ENCODE measurements at places on chromosomes 12 and 14.
A peak's percentile ranks its signal among the peaks of the same experiment; 100 is the strongest.

DNA sequence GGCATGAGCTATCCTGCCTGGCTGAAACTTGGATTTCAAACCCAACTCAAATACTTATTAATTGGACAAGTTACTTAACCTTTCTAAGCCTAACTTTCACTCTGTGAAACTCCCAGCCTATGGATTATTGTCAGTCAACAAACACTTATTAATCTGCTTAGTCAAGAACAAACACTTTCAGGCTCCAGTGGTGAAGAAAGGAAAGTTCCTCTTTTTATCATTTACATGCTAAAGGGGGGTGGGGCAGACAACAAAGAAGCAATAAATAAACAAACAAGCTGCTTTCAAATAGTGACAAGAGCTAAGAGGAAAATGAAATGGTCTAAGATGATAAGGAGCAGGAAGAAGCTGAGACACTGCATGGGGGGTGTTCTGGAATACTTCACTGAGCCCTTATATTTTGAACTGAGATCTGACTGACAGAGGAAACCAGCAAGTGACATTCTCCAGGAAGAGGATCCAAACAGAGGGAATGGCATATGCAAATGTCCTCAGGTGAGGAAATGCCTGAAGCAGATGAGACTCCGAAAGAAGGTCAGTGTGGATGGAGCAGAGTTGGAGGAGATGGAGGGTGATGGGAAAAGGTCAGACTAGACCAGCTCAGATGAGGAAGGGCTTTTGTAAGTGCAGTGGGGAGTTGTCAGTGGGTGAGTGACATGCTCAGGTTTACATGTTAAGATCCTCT, 259.6 kb downstream of the ITPR2 start:
- no peak overlapping the region for H3K4me3 ChIP-seq
- no peaks in the 10 kb centered on the region for H3K36me3 ChIP-seq
- no peak overlapping the region for H3K27ac ChIP-seq

DNA sequence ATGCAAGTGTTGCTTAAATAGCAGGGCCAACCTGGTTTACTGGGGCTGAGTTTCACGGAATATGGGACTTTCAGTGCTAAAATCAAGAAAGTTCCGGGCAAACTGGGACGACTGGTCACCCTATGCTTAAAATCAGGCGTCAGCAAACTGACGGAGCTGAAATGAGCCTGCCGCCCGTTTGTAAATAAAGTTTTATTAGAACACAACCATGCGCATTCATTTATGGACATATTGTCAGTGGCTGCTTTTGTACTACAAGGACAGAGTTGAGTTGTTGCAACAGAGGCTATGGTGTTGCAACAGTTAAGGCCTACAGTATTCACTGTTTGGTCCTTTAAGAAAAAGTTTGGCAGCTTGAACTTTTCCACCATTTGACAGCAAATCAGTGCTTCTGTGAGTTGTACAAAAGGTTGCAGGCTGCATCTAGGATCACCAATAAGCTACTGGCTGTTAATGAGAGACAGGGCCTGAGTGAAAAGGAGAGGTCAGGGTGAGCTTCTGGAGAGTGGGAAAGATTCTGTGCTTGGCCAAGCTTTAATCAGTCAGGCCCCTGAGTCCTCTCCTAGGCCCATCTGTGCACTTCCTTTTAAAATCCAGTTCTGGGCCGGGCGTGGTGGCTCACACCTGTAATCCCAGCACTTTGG, 13.3 kb downstream of the SELPLG start:
- DNase-seq = no peak
- H3K27ac ChIP-seq = no peak overlapping the region

DNA sequence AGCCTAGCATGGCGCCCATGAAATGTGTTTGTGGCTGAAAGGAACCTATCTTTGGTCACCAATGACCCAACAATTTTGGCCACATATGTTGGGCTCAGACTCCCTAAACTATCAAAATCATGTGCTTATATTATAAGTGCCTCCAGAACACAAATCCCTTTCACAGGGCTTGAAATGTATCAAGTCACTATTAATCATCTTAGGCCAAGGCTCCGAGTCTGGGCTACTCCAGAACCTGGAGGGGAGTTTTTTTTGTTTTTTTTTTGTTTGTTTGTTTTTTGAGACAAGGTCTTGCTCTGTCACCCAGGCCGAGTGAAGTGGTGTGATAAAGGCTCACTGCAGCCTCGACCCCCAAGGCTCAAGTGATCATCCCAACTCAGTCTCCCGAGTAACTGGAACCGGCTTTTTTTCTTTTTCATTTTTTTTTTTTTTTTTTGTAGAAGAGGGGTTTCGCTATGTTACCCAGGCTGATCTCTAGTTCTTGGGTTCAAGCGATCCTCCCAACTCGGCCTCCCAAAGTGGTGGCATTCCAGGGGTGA, 989 bp upstream of the DRAM1 start:
- no peaks in the 10 kb centered on the region for H3K4me1 ChIP-seq
- H3K36me3 ChIP-seq = no peaks in the 10 kb centered on the region
- peak overlapping the region; percentile 64 for H3K4me3 ChIP-seq

DNA sequence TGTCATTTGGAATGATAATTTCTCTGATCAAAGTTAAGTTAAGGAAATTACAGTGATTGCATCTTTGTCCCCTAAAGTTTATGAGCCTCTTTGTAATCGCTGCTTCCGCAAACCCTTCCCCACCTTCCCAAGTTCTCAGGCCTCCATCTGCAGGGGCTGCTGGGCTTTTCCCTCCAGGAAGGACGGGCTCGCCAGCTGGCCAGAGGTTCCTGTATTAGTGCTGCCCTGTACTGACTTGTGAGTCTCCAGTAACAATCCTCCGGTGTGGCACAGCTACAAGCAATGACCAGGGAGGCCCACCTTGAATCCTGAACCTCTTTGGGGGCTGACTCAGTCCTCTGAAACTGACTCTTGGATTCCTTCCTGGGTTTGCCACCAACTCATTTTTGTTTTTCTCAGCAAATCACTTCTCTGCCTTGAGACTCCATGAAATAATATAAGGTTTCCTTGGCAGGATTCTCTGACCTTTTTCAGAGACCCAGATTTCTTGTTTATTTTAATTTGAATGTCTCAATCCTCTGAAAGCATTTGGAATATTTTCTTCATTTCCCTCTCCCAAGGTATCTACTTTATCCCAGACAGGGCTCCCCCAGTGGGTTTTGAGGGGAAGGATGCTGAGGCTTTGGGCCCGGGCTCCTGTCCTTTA, 398.6 kb downstream of the ZFP36L1 start:
- no peak for DNase-seq
- no peaks in the 10 kb centered on the region for H3K4me1 ChIP-seq
- H3K27ac ChIP-seq = peak overlapping the region; percentile 16
- H3K36me3 ChIP-seq = no peaks in the 10 kb centered on the region

DNA sequence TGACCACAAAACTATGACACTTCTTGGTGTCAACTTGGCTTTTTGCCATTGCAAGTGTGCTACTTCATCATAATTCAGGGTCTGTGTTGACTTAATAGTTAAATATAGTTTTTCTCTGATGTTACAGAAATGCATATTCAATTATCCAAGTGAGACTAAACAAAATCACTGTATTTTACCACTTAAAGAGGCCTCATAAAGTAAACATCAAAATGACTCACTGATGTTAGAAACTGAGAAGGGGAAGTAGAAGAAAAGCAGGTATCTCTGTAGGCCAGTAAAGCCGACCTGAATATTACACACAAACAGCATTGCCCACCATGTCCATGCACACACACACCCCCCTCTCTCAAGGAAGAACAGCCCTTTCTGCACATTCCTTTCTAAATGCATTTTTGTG, 55.4 kb downstream of the RPAP3 start:
- H3K27ac ChIP-seq = no peak overlapping the region
- no peaks in the 10 kb centered on the region for H3K27me3 ChIP-seq
- H3K4me1 ChIP-seq = no peaks in the 10 kb centered on the region
- no peak overlapping the region for H3K4me3 ChIP-seq

GRCh38 chr14:32050878-32051277, 26.2 kb upstream of the ARHGAP5 start:
- DNase-seq = no peak
- H3K4me1 ChIP-seq = no peaks in the 10 kb centered on the region
- no peaks in the 10 kb centered on the region for H3K36me3 ChIP-seq
- H3K4me3 ChIP-seq = no peak overlapping the region
- no peak overlapping the region for H3K27ac ChIP-seq

GRCh38 chr14:49970474-49971147, 77.7 kb downstream of the ARF6 start:
- peak; percentile 57 for DNase-seq
- no peak overlapping the region for H3K4me3 ChIP-seq
- peaks cover 17% of the 10 kb centered on the region for H3K4me1 ChIP-seq
- H3K36me3 ChIP-seq = no peaks in the 10 kb centered on the region
- no peaks in the 10 kb centered on the region for H3K27me3 ChIP-seq

GRCh38 chr14:64768401-64769095, 64.3 kb downstream of the PLEKHG3 start:
- H3K4me3 ChIP-seq = no peak overlapping the region
- no peak overlapping the region for H3K27ac ChIP-seq
- no peaks in the 10 kb centered on the region for H3K36me3 ChIP-seq
- no peaks in the 10 kb centered on the region for H3K27me3 ChIP-seq
- DNase-seq = no peak

DNA sequence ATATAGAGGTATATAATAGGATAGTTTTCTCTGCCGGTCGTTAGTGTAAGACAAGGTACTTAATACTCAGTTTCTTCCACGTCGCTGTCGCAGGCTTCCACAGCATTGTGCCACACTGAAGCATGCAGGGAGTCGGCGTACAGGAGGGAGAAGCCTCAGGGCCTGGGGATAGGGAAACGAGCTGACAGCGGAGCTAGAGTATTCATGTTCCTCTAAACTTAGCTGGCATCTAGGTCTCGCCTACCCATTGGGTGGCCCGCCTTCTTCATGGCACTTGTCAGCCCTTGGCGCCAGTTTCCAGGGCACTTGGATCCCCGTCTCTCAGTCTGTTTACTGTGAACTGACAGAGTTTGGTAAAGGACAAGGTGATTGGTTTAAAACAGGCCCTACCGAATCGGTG, 73.6 kb downstream of the GNS start:
- H3K4me1 ChIP-seq = peaks cover 6% of the 10 kb centered on the region
- no peak for DNase-seq
- H3K4me3 ChIP-seq = no peak overlapping the region
- no peaks in the 10 kb centered on the region for H3K36me3 ChIP-seq

DNA sequence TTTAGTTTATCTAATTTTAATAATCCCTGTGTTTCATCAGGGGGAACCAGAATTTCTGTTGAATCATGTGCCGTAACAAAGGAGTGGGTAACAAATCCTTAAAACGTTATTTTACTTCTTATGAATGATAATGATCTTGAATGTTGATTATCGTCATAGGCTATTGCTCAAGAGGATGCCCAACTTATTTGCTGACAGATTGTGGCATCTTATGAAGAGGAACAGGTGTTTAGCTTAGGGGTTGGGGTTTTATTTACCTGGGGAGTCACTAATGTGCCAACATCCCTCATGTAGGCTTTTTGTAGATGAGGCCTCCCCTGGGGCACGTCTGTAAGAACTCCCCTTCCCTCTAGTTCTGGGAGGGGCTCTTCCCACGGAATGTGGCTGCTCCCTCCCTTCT, 32.4 kb upstream of the TMX1 start:
- no peak for DNase-seq
- no peaks in the 10 kb centered on the region for H3K36me3 ChIP-seq
- no peaks in the 10 kb centered on the region for H3K27me3 ChIP-seq
- H3K4me1 ChIP-seq = no peaks in the 10 kb centered on the region

GRCh38 chr12:52690351-52691075, 10.3 kb upstream of the KRT1 start:
- peaks cover 3% of the 10 kb centered on the region for H3K27me3 ChIP-seq
- no peak overlapping the region for H3K27ac ChIP-seq
- peak overlapping the region; percentile 19 for H3K4me3 ChIP-seq
- no peaks in the 10 kb centered on the region for H3K4me1 ChIP-seq
- no peaks in the 10 kb centered on the region for H3K36me3 ChIP-seq

GRCh38 chr14:93219103-93219726, 12.2 kb downstream of the UBR7 start:
- DNase-seq = peak; percentile 48
- H3K4me3 ChIP-seq = no peak overlapping the region
- H3K36me3 ChIP-seq = no peaks in the 10 kb centered on the region

GRCh38 chr12:113471619-113472171, at the start of gene LHX5:
LHX5 (minus strand) TSS chr12:113471871; CDS start chr12:113471498, 373 bp downstream.
- no peak for DNase-seq
- H3K36me3 ChIP-seq = no peaks in the 10 kb centered on the region
- peaks cover 97% of the 10 kb centered on the region for H3K27me3 ChIP-seq
- H3K4me3 ChIP-seq = no peak within 1 kb of the TSS
- H3K4me1 ChIP-seq = no peaks in the 10 kb centered on the region

DNA sequence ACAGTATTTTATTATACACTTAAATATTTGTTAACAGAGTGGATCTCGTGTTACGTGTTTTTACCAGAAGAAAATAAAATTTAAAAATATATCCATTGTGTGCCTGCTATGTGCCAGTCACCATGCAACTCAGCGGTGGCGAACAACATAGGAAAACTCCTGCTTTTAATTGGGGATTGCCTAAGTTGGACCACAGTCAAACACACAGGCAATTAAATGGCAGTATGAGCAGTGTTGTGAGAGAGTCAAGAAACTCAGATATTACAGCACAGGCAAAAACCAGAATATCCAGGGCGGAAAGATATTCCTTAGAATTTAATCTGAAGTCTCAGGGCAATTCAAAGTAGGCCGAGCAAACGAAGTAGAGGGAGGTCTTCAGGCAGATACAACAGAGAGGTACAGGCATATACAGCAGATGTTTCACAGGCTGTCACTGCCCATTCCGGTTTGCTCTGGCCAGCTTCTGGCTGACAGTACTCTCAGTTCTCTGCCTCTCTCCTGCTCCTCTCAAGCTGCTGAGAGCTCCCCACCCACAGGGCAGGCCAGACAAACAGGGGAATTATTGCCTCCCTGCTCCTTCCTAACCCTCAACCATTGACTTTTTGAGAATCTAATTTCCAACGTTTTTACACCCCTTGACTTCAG, 540.2 kb upstream of the TMEM132C start:
- no peaks in the 10 kb centered on the region for H3K36me3 ChIP-seq
- H3K27ac ChIP-seq = no peak overlapping the region
- H3K4me1 ChIP-seq = no peaks in the 10 kb centered on the region
- no peak for DNase-seq

GRCh38 chr12:123071099-123071800, 79.6 kb downstream of the PITPNM2 start:
- H3K27me3 ChIP-seq = no peaks in the 10 kb centered on the region
- peaks cover 3% of the 10 kb centered on the region for H3K4me1 ChIP-seq
- H3K4me3 ChIP-seq = no peak overlapping the region
- no peaks in the 10 kb centered on the region for H3K36me3 ChIP-seq
- DNase-seq = no peak
- H3K27ac ChIP-seq = no peak overlapping the region

- H3K4me3 ChIP-seq = peak overlapping the region; percentile 87
- H3K27me3 ChIP-seq = no peaks in the 10 kb centered on the region
- no peaks in the 10 kb centered on the region for H3K4me1 ChIP-seq
- H3K27ac ChIP-seq = peak overlapping the region; percentile 94
- no peak for DNase-seq
These were observed 544 bp upstream of the TDP1 start for GRCh38 chr14:89955022-89955744.

DNA sequence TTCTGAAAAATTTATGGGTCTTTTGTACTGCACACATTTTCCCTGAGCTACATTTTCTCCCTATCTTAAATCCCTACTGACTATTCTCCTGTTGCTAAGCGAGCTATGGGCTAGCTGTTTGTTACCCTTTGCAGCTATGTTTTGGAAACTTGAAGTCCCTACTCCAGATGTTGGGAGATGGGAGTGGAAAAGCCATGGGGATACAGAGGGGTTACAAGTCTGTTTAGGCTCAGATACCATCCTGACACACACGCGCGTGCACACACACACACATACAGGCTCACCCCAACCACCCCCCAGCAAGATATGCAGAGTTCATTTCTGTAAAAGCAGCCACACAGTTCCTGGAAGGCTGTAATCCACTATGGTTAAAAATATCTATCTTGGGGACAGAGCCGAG, 15.8 kb downstream of the ATP5MC2 start:
- H3K4me1 ChIP-seq = peaks cover 17% of the 10 kb centered on the region
- H3K4me3 ChIP-seq = no peak overlapping the region
- H3K36me3 ChIP-seq = no peaks in the 10 kb centered on the region

Data from colonic mucosa (tissue), 4 donors.